Pancreas (tissue), 10 donors: ENCODE measurements at places on chromosomes 1 and 21.

DNA sequence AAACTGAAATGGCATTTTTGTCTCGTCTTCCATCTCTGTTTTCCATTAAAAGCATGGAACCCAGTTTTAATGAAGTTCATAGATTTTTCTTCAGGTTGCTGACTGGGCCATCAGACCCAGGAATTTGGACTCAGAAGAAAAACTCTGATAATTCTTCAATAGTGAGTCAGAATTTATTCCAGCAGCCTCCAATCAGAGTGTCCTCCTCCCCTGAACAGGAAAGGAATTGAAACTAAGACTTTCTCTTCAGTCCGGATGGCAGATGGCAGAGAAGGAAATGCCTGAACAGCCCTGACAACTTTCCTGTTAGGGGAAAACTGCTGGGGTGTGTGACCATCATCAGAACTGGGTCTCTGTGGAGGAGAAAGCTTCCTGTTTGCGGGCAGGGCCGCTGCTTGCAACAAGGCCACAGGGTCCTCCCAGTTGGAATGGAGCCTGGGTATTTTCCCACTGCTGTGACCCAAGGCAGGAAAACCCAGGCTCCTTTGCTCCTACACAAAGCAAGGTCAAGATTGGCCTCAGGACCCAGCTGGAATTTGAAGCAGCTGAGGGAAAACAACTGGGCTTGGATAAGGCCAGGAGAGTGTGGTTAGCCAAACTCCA lies 20.7 kb downstream of the CD34 start:
- no peak for DNase-seq

DNA sequence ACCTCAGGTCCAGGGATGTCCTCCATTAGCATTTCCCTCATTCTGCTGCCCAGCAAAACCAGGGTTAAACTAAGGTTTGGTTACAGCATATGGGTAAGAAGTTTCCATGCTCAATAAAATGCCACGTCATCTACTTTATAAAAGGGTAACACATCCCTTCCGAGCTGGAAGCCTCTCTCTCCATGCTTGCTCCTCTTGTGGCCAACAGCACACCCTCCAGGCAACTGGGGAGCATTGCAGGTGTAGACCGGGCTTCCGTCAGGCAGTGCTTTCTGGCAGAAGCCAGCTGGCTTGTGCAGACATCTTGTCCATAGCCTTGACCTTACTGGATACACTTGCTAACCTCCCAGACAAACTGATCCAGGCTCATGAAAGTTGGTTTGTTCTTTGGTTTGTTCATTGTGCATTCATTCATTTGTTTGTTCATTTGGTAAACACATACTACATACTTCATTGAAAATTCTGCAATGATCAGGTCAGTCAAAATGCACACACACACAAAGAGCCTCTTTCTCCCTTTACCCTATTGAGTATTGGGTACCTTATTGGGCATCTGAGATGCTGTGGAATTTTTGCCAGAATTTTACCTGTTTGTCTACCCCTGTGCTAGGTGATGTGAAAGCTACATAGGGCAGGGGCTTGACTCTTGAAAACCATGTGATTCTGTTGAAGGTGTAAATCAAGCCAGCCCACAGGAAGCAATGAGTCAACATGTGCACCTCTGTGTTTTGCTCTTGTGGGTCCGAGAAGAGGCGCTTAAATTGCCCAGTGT lies 422.8 kb downstream of the CAMTA1 start:
- DNase-seq: peak; percentile 57

GRCh38 chr1:106957795-106958194 lies 98.7 kb upstream of the PRMT6 start:
- no peak for DNase-seq

- peak; percentile 32 for DNase-seq
These were observed 19.8 kb upstream of the UAP1 start for GRCh38 chr1:162541619-162542141.

DNA sequence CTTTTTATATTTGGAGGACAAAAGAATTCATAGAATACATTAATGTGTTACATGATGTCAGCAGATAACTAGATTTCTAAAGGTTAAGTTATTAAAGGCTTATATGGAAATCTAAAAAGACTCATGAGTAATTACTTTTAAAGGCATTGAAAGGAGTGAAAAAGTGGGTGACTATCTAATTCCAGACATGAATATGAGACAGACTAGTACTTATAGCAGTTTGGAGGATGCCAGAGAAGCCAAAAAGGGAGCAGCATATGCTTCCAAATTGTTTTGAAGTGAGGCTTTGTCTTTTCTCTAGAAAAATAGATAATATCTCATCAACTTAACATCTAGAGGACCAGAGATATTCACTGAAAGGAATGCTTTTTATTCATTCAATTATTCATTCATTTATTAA lies 275.5 kb upstream of the CACYBP start:
- DNase-seq: no peak

DNA sequence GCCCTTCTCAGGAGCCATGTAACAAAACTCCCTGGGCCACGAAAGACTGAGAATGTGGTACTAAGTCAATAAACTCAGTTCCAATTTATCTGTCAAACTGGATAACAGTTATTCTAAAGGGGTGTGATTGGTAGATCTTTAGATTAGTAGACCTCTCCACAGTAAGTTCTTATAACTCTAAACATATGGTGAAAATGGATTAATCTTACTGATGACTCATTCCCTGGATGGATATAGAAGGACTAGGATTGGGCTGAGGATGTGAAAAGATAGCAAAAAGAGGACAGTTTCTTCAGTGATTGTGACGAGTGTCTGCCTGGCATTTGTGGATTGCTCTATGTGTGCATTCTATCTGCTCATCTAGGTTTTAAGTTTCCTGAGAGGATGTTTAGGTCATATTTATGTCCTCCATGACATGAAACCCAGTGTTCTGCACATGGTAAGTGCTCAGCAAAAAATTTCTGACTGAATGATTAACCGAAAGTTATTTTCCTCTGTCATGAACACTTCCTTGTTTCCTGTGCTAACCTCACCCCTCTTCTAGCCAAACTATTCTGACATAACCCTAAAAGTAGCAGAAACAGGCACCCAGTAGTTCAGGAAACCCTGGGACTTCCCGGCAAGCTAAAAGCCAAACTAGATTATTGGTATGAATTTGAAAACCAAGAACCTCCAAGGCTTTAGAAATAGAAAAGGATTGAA lies 397.5 kb upstream of the PLXNA2 start:
- DNase-seq: no peak

DNA sequence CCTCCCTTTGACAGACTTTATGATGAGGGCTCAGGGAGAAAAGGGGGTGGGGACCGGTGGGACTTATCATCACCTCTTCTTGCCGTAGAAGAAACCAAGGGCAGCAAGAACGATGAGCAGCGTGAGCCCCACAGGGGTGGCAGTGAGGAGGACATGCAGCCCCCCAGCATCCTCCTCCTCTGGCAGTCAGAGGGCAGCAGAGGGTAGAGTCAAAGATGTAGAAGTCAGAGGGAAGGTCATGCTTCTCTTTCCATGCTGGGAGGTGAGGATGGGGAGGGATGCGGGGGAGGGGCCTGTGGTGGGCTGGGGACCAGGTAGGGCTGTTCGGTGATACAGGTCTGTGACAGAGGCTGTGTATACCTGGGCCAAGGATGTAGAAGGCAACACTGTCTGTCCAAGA lies 14.8 kb downstream of the INSRR start:
- no peak for DNase-seq

GRCh38 chr1:63968663-63969440 lies 195.0 kb downstream of the ROR1 start:
- no peak for DNase-seq

DNA sequence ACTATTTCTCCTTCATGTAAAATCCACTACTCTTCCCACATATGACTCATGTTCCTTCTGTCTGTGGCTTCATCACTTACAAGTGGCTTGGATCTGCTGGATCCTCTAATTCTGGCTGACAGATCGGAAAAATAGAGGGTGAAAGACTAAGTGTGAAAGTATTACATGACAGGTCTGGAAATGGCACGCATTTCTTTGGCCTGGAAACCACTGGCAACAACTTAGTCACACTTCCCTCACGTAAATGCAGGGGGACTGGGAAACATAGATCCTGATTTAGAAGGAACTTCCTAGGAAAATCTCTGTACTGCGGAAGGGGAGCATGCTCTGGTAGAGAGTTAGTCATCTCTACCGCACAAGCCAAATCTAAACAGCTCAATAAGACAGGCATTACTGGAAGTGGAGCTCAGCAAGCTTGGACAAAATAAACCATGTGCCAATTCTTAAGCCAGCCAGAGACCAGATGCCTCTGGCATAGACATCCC lies 305.4 kb upstream of the PTBP2 start:
- DNase-seq: no peak

- DNase-seq: no peak
These were observed 520.5 kb downstream of the USP25 start for GRCh38 chr21:16250273-16250672.

- no peak for DNase-seq
These were observed 20.9 kb upstream of the IPO9 start for GRCh38 chr1:201807958-201808632.

DNA sequence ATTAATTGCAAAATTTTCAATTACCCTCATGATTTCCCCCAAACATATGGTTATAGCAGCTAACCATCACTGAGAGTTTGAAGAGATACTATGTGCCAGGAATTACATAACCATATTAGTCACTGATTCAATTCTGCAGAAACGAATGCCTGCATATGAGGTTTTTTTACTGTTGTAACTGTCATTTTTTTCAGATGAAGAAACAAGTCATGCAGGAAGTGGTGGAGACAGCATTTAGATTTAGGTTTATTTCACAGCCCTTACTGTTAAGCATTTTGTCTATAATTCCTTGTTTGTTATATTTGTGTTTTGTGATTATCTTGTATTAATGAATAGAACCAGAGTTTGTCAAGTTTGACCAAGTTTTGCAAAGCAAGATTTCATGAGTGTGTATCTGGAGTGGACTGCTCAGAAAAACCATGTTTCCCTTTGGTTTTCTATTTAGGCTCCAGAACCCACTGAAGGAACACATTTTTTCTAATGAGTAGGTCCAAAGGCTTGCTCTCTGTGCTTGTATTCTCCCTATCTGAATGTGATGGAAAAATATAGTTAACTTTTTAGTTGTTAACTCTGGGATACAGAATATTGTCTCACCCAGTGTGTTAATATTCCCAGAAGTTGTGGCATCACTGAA lies 308.5 kb upstream of the ADAMTS5 start:
- DNase-seq: no peak

GRCh38 chr21:28885853-28886177 lies 106.9 kb downstream of the LTN1 start:
- no peak for DNase-seq

- DNase-seq: no peak
These were observed 31.4 kb downstream of the OLFM3 start for GRCh38 chr1:101965341-101965740.

DNA sequence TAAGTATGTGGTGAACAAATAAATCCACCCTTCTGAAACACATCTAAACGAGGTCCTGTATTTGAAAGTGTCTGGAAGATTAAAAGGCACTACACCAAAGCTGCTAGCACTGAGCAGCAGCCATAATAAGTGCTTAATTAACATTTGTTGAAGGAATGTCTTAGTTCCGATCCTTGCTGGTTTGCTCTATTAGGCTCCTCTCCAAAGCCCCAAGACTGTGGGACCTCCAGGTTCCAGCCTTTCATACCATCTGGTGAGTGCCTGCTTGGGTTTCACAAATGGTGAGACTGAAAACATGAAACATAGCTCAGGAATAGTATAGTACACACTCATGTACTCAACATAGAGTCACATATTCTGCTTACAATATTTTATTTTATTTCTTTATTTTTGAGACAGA lies 640 bp upstream of the CYP2J2 start:
- DNase-seq: no peak

GRCh38 chr1:185376840-185377635 lies 60.0 kb upstream of the IVNS1ABP start:
- no peak for DNase-seq

DNA sequence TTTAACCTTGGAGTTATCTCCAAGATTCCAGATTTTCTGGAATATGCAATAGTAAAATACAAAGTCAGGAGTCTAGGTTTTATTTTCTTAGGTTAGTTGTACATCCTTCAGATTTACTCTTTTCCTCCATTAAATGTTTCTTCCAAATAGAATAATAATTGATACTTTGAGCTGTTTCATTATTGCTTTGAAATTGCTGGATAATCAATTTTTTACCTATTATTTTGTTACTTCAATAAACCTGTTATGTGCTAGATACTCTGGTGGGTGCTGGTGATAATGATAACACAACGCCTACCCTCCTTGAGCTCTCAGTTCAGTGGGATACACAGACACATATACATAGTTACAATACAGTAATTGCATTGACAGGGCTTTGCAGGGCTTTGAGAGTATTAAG lies 79.4 kb downstream of the GPR161 start:
- DNase-seq: no peak

- DNase-seq: no peak
These were observed 24.6 kb downstream of the DNASE2B start for GRCh38 chr1:84422909-84423308.

GRCh38 chr1:230067419-230067870 lies 407 bp downstream of the GALNT2 start:
- peak; percentile 73 for DNase-seq

DNA sequence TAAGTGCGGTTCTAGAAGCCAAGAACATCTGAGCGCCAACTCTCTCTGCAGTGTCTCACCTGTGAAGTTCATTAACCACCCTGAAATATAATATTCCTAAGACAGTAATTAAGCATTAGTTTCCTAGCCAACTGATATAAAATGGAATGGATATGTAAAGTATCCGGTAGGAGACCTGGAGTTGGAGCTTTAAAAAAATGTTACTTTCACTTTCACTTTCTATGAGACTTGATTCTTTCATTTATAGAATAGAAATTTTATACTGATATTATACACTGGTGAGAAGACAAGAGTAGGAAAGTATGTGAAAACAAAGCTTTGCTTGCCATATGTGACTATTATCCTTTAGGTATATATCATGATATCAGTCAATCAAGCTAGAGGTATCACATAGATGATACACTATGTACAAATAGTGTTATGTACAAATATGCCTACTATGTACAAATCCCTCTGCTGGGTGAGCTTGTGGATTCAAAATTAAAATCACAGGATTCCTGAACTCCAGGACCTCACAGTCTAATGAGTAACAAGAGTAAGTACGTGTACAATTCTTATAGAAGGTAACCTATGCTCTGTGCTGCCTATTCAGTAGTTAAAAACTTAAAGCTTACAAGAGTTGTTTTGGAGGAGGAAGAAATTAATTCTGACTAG lies 934.2 kb downstream of the TTLL7 start:
- no peak for DNase-seq

DNA sequence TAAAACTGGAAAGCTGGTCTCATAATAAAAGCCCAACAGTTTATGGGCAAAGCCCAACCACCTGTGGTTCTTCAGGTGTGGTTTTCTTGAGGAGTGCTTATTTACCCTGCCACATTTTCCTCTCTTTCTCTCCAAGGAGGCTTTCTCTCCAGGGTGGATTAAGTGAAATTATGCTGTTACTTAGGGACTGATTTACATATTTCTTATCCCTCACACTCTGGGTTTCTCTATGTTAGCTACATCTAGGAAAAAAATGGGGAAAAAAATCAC lies 4.8 kb downstream of the TBX19 start:
- DNase-seq: no peak

- no peak for DNase-seq
These were observed 13.7 kb downstream of the CD84 start for GRCh38 chr1:160565564-160565963.

- no peak for DNase-seq
These were observed 76.5 kb upstream of the WDR26 start for GRCh38 chr1:224510880-224511645.
